Panc1 (cell line): ENCODE measurements at places on chromosomes 2 and 18. TPM values are rescaled to one million over a fixed set of nuclear protein-coding genes. Genes with fewer than 3 reads are reported as not detected.

The GPR35 gene
- 1.3 TPM for total RNA-seq

GRCh38 chr18:23200756-23201155, 65.5 kb downstream of the CABLES1 start:
- no peak for DNase-seq

The ABHD1 gene
- 0.46 TPM for total RNA-seq

- DNase-seq: no peak
Observed at GRCh38 chr2:230825354-230825753, 39.4 kb upstream of the ITM2C start.

DNA sequence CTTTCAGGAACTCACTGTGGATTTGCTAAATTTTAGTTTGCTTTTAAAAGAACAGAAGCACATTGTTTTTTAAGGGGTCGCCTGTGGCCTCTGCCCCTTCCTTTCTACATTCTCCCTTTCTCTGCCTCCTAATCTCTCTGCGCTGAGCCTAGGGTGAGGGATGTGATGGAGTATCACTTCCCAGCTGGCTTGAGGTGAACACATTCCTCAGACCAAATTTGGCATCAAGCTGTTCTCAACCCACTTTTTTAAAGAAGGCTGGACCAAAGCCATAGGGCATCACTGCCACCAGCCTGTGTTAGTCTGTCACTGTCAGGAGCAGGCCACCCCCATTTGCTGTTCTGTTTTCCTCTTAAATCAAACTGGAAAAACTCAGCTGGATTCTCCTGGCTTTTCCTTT, 27.4 kb downstream of the EIF4E2 start:
- no peak for DNase-seq

The G6PC2 gene
- total RNA-seq: not detected

- DNase-seq: no peak
Observed at GRCh38 chr2:201880993-201881611, 74.8 kb downstream of the CDK15 start.

GRCh38 chr2:196598846-196599245, 40.7 kb upstream of the CCDC150 start:
- no peak for DNase-seq

The NCKAP5 gene
- total RNA-seq: 0.10 TPM

The RGPD4 gene
- total RNA-seq: not detected

The PNPT1 gene
- total RNA-seq: 50.1 TPM

DNA sequence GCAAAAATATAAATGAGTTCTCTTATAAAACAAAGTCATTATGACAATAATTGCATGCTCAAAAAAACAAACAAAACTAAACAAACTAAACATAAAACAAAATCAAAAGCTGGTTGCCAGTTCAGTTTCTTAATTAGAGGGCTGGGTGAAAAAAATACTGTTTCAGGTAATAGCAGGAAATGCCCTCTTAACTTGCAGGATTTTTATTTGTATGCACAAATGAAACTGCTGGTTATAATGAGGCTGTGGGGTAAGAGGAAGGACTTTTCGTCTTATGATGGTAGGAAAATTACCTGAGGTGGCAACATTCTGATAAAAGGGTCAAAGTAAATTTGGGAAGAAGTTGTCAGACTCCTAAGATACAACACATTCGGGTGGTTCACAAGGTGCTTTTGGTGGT, 21.5 kb upstream of the CDKL4 start:
- no peak for DNase-seq

GRCh38 chr18:79630281-79631095, 49.1 kb upstream of the CTDP1 start:
- no peak for DNase-seq

The CD8B2 gene
- not detected for total RNA-seq

The KLHL41 gene
- total RNA-seq: 0.72 TPM

GRCh38 chr2:201618744-201619662, 24.3 kb downstream of the TMEM237 start:
- DNase-seq: no peak

The IGFBP2 gene
- total RNA-seq: 54.8 TPM

The FAM136A gene
- 53.4 TPM for total RNA-seq

GRCh38 chr2:173030561-173031490, 44.8 kb upstream of the MAP3K20 start:
- DNase-seq: no peak

DNA sequence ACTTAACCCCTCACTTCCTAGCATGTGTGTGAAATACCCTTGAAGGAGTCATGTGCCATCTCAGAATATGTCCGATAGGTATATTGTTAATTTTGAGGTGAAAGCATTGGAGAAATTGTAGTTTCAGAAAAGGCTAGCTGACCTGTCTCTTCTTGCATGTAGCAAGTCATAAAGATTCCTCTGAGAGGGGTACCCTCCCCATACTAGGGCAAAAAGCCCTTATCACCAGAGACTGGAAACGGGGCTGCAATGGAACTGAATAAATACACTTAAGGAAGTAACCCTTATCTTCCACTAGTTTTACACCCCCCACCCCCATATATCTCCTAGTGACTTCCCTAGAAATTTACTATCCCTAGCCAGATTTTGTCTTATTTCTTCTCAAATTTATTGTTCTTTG, 1.8 kb upstream of the SF3B6 start:
- DNase-seq: no peak

The SLC19A3 gene
- total RNA-seq: 0.28 TPM

GRCh38 chr18:12768625-12769024, 65.8 kb downstream of the PSMG2 start:
- no peak for DNase-seq

GRCh38 chr2:214549946-214550345, 139.1 kb downstream of the VWC2L start:
- DNase-seq: no peak

GRCh38 chr18:27845897-27846296, 331.0 kb downstream of the CDH2 start:
- DNase-seq: no peak

- no peak for DNase-seq
Observed at GRCh38 chr2:43203373-43203772, 23.0 kb downstream of the ZFP36L2 start.

- no peak for DNase-seq
Observed at GRCh38 chr2:31384351-31384750, 30.2 kb downstream of the XDH start.

The AGXT gene
- total RNA-seq: 0.36 TPM

The TTLL4 gene
- 45.6 TPM for total RNA-seq

The FECH gene
- 25.2 TPM for total RNA-seq

DNA sequence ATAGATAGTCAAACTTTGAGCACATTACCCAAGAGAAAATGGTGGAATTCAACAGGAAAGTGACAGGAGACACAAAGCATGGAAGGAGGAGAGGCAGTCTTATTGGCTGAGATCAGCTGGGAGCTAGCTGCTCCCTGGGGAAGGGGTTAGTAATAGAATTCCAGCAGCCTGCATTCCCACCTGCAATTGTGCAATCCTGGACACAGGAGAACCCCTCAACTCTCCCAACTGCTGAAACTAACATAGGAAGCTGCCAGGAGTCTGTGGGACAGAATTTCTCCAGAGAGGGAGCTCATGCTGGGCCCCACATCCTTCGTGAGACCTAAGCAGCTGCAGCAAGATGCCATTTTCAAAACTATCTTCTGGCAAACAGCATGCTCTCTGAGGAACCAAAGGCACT, 69.8 kb upstream of the ACVR1C start:
- no peak for DNase-seq

DNA sequence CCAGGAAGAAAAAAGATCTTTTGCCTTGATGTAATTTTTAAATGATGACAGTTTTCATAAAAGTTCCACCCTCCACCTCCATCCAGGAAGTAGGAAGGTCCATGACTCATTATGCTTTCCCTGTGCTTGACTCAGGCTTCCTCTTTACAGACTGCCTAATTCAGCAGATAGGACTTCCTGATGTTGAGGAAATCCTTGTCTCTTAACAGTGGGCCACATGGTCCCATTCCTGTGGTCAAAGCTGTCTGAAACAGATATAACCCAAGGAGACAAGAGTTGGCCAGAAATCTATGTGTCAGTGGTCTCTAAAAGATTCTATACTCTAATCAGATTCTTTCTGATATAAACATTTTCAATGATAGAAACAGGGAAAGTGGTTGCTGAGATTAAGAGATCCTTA, 119.1 kb downstream of the BAZ2B start:
- DNase-seq: no peak

- DNase-seq: no peak
Observed at GRCh38 chr18:13394801-13395200, 176.2 kb downstream of the LDLRAD4 start.

- DNase-seq: no peak
Observed at GRCh38 chr2:11773747-11774525, 27.5 kb downstream of the LPIN1 start.

- DNase-seq: no peak
Observed at GRCh38 chr18:11565716-11566115, 43.7 kb upstream of the SLC35G4 start.

The POTEC gene
- not detected for total RNA-seq
